Urinary bladder (tissue), 4 donors: ENCODE measurements at places on chromosomes 12 and 14.

GRCh38 chr14:89681086-89682018 lies 264.3 kb upstream of the FOXN3 start:
- DNase-seq: no peak

GRCh38 chr14:42214981-42215491 lies 608.4 kb downstream of the LRFN5 start:
- no peak for DNase-seq

GRCh38 chr12:25992026-25992782 lies 33.7 kb downstream of the RASSF8 start:
- DNase-seq: no peak

GRCh38 chr12:2297658-2298057 lies 244.9 kb downstream of the CACNA1C start:
- DNase-seq: no peak

DNA sequence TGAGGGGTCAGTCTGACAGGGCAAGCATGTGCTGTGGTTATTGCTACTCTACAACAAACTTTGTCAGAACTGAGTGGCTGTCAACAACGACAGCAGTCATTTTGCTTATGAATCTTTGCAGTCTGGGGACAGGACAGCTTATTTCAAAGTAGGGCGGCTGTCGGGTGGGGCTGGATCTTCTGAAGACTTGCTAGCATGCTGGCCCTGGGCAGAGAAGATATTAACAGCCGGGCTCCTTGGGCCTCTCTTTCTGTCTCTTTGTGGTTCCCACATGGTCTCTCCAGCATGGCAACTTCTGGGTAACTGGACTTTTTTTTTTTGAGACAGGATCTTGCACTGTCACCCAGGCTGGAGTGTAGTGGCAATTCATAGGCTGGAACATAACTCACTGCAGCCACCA lies 33.9 kb upstream of the ALDH2 start:
- no peak for DNase-seq

- DNase-seq: no peak
Observed at GRCh38 chr12:85923767-85924331, 49.8 kb downstream of the NTS start.

DNA sequence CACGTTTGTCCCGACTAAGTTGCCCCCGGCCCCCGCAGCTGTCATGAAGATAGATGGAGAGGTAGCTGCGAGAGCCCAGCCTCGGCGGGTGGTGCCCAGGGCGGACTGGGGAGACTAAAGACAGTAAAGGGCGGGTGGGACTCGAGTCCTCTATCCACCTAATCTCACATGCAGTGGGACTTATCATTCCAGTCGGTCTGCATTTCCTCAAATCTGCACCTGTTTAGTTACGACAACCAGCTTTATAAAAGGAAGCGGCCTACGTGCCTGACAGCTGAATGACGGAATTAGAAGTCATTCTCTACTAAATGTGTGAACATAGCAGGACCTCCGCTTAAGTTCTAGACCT lies 109.8 kb upstream of the EGLN3 start:
- no peak for DNase-seq

GRCh38 chr14:106120101-106120500 lies 593.7 kb downstream of the TMEM121 start:
- DNase-seq: no peak

DNA sequence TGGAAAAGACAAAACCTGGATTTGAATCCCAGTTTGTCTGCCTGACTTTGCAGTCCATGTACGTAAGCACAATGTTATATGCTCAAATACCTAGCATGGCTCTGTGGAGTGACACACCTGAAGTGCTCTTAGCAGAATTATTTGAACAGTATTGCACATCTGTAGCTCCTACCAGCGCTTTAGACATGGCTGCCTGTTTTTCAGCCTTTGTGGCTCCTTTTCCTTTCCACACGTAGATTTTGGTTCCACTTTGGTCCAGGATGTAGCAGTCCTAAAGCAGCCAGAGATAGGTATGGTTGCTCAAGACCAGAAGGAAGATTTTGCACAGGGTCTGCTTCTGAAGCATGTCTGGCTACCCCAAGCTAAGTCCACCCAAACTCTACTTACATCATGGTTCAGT lies 9.1 kb downstream of the AVIL start:
- no peak for DNase-seq

- DNase-seq: no peak
Observed at GRCh38 chr12:57129889-57130288, 1.6 kb downstream of the LRP1 start.

- DNase-seq: no peak
Observed at GRCh38 chr12:67621926-67622325, 26.6 kb upstream of the DYRK2 start.

GRCh38 chr14:46887144-46887543 lies 235.6 kb upstream of the RPL10L start:
- DNase-seq: no peak
